ENCODE measurements at places on chromosomes 7 and 10.

DNA sequence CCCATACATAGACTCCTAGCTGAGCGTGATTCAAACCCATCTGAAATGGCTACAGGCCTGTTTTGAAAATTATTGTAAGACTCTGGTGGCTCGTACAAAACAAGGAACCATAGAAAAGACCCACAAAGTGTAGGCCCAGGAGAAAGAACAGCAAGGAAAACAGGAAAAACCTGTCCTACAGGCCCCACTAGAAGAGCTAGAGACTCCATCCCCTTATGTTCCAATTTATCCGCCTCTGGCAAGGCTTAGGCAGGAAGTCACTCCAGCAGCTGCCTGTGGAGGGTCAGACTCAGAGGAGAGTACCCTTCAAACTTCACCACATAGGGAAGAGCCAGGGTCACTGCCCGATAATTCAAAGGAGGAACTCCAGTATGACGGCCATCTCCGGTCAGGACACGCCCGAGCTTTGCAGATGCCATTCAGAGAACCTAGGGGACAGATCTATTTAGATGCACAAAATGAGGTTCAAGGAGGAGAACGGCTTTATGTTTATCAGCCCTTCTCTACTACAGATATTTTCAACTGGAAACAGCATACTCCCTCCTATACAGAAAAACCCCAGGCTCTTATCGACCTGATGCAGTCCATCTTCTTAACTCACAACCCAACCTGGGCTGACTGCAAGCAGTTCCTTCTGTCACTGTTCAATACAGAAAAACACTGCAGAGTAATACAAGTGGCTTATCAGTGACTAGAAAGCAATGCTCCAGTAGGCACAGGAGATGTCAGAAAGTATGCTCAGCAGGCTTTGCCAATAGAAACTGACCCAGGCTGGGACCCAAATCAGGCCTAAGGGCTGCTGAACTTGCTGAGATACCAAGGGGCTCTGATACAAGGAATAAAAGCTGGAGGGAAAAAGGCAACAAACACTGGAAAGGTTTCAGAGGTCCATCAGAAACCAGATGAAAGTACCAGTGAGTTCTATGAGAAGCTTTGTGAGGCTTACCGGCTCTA lies 8.6 kb upstream of the ZNF33B start:
- no peak for DNase-seq

- DNase-seq: peak; percentile 59
Observed at GRCh38 chr7:17608114-17608833, 309.8 kb downstream of the AHR start.

- peak; percentile 55 for DNase-seq
Observed at GRCh38 chr10:17652585-17652984, 8.6 kb downstream of the STAM start.

GRCh38 chr7:118872568-118872967 lies 648.1 kb downstream of the ANKRD7 start:
- DNase-seq: no peak

GRCh38 chr7:116862951-116863670 lies 724 bp downstream of the CAPZA2 start:
- peak; percentile 40 for DNase-seq

DNA sequence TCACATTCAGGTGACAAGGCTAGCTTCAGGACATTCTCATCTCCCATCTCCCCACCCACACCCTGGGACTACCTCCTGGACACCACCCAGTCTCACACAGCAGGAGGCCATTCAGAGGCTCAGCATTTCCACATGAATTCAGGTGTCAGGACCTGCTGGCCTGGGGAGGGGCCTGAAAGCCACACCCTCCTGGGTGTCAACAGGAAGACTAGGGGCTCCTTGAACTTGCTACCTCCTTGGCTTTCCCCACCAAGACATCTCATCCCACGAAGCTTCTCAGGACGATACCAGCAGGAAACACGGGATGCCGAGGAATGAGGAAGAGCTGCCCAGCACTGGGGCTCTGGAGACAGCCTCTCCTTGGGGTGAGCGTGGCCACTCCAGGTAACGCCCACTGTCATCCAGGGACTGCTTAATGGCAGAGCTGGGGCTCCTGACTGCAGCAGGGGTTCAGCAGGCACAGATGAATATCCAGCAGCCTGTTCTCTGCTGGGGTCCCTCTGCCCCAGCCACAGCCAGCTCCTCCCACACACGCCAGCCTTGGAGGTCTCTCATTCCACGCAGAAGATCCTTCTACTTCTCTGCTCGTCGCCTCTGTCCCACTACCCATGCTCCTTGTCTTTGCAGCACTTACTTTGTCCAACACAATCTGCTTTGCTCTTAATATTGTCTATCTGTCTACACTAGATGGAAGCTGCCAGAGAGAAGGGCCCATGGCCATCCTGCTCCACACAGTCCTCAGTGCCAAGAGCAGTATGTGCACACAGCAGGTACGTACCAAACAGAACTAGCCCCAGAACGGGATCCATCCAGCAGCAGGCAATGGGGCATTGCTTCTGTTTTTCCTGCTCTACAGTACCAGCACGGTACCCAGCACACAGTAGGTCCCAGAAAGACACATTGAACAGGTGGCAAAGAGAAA lies 88.7 kb downstream of the FAM53B start:
- no peak for DNase-seq

All from ELR (cell line).